Esophagus mucosa (tissue), 1 donor: ENCODE measurements at places on chromosomes 3 and 15. TPM values are rescaled to one million over a fixed set of nuclear protein-coding genes. Genes with fewer than 3 reads are reported as not detected.

- no peak for ATAC-seq
These were observed 182.1 kb downstream of the CLSTN2 start for GRCh38 chr3:140117096-140117526.

GRCh38 chr15:67067930-67068551 lies 2.6 kb downstream of the SMAD3 start:
- no peak for ATAC-seq

The CHST2 gene
- total RNA-seq, result 1.5 TPM

The POLR2M gene
- total RNA-seq, result 35.3 TPM

- no peak for ATAC-seq
These were observed 55.9 kb downstream of the BHLHE40 start for GRCh38 chr3:5035113-5035512.

- no peak for ATAC-seq
These were observed 12.5 kb downstream of the TM2D3 start for GRCh38 chr15:101639667-101640066.

DNA sequence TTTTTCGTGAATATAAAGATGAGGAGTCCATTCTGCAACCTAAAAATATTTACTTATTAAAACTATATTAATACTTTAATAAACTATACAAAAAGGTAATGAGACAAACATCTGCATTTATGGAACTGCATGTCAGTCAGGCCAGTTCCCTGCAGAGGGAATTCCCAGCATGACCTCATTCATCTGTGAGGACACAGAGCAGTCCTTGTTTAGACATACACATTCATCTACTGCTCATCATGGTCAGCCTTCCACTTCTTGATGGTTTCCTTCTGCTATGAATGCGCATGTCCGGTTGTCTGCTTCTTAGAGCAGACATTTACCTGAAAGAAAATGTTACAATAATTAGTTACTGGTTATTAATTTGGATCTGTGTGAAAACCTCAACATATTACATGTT lies 3.3 kb upstream of the ACTR8 start:
- ATAC-seq, result no peak

The BMF gene
- 1.5 TPM for total RNA-seq

The TMEM212 gene
- not detected for total RNA-seq

DNA sequence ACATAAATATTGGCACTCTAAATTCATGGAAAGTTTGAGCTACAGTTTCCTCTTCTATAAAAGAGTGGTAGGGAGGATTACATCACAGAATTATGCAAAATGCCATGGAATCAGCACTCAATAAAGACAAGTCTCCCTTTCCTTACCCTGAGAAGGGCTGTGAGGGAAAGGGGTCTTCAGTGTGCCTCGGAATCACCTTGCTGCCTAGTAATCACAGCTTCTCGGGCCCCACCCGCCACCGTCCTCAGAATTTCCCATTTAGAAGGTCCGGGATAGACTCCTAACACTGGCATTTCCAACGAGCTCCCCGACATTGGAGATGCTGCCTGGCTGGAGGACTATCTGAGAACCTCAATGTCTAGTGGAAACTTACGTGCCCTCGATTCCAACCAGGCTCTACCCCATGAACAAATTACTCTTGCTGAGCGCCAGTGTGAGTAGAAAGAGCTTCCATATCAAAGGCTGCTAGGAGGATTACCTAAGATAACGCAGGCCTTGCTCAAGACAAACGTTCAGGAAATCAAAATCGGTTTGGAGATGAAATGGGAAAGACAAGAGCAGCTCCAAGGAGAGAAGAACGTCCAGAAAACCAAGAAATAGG lies 92.1 kb upstream of the CHD2 start:
- no peak for ATAC-seq

GRCh38 chr3:150793641-150794040 lies 30.7 kb upstream of the SIAH2 start:
- ATAC-seq, result no peak

DNA sequence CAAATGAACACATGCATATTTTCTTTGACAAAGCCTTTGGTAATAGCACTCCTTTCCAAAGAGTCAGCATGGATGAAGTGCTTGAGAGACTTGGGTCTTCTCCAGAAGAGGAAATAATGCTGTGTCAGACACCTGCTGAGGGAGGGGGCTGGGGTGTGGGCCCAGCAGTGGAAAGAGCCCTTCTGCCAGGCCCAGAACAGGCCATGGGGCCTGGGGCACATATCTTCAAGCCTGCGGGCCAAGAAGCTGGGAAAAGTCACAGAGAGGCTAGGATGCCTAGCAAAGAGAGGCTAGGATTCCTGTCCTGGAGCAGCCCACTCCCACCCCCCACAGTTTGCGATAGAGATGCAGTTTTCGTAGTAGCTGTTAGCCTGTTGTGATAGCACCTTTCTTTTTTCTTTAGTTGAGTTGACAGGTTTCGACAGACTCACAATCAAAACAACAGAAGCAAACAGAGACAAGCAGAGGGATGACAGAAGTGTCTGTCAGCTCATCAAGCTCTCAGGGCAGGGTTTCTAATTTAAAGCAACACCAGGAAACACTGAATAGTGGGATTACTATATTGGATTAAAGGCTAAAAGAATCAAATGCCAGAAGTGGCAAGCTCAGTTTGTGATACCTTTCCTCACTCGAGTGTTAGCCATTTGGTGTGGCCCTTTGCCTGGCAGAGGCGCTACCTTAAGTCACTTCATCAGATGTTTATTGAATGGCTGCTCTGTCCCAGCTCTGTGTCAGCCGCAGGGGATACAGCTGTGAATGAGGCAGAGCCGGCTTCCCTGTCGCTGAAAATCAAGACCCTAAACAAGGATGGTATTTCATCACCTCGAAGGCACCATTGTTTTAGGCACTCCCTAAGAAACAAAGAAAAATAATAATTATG lies 19.0 kb downstream of the CMTM7 start:
- no peak for ATAC-seq

- ATAC-seq, result no peak
These were observed 70.0 kb downstream of the MITF start for GRCh38 chr3:69809076-69809835.

GRCh38 chr3:195071916-195072820 lies 198.8 kb downstream of the XXYLT1 start:
- ATAC-seq, result no peak

DNA sequence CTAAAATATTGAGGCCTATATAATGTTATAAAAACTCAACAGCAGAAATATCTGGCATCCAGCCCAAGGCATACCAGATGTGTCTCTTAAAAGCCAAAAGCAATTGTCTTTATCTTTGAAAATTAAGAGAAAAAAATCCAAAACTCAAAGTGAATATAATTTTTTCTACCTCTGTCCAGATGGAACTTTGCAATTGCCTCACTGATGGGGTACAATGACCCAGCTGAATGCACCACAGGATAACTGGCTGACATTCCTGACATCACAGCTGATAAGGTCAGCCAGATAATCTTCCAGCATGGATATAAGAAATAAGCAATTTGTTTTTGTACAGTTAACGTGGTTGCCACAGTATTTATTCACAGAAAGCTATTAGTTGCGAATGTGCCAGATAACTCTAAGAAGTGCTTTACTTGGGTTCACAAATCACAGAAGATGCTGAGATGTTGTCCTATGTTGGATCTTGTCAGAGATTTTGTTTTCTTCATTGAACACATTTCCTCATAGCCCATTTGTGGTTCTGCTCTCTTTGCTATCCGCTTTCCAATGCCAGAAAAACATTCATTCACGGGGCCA lies 566.9 kb upstream of the CCDC54 start:
- no peak for ATAC-seq

The GRIP2 gene
- total RNA-seq, result 2.0 TPM

The INKA1 gene
- total RNA-seq, result 14.2 TPM

- no peak for ATAC-seq
These were observed 34.0 kb downstream of the WWTR1 start for GRCh38 chr3:149623824-149624223.

GRCh38 chr15:69573815-69574475 lies 121.3 kb downstream of the RPLP1 start:
- ATAC-seq, result peak; percentile 23

The SNX1 gene
- 76.6 TPM for total RNA-seq

- ATAC-seq, result no peak
These were observed 17.8 kb downstream of the PLXNA1 start for GRCh38 chr3:127000761-127001160.

DNA sequence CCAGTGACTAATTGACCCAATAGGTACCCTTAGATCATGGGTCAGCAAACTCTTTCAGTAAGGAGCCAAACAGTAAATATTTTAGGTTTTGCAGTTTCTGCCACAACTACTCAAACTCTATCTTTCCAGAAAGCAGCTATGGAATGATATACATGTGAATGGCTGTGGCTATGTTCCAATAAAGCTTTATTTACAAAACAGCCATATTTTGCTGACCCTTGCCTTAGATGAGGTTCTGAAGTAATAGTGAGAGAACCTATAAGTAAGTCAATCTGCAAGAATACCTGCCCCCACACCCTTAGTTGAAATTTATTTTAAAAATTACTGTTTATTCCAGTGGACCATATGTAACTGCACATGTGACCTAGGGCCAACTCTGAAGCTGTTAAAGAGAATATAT lies 134.0 kb downstream of the CMSS1 start:
- no peak for ATAC-seq

DNA sequence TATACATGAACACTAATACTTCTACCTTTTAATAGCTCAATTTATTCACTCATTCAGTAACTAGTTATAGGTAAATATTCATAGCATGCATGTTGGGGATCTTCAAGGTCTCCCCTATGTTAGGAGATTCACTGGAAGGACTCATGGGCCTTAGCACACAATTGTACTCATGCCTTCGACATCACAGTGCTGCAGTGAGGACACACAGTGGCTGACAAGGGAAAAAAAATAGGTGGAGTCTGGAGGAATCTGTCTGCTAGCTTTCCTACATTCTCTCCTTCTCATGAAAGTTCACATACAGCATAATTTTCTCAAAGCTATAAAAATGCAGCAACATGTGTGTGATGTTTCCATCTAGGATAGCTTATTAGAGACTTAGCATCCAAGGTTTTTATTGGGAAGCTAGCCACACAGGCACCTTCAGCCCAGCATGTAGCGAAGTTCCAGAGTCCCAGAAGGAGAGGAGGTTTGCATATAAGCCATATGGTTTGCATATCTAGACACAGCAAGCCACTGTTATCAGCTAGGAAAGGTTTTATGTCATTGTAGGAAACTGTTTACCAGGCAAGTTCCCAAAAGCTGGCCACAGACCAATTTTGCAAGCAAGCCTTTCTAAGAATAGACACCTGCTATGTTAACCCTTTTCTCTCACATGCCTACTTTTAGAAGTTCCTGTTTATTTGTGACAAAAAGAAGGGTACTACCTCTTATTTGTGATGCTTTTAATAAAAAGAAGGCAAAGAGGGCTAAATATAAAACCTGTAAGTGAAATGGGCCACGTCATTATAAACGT lies 46.4 kb downstream of the MORC1 start:
- no peak for ATAC-seq

The IL17RB gene
- 0.20 TPM for total RNA-seq

The FOXB1 gene
- total RNA-seq, result not detected

- ATAC-seq, result no peak
These were observed 84.5 kb downstream of the VGLL4 start for GRCh38 chr3:11558918-11559815.

The PLA2G4D gene
- 1.5 TPM for total RNA-seq

- ATAC-seq, result no peak
These were observed 120.3 kb downstream of the ARRDC4 start for GRCh38 chr15:98080791-98081190.

GRCh38 chr15:96123028-96123400 lies 207.5 kb upstream of the NR2F2 start:
- ATAC-seq, result no peak

The FBXW12 gene
- not detected for total RNA-seq

- no peak for ATAC-seq
These were observed 570.4 kb downstream of the SI start for GRCh38 chr3:164507886-164508285.

GRCh38 chr3:13245615-13245978 lies 172.4 kb upstream of the IQSEC1 start:
- ATAC-seq, result peak; percentile 44

DNA sequence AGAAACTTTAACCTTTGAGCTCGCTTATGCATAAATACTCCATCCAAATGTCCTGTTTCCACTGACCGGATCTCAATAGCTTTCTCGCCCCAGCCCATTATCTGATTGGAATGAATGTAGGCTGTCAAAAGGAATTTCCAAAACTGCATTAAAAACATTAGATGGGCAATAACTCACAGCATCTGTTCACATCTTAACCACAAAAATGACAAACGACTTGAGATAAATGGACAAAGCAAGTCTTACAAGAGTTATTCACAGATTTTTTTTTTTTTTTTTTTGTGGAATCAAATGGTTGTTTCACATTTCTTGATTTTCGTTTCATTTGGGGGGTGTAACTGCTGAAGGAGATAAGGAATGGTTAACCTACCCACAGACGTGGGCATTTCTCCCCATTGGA lies 39.7 kb upstream of the SLC2A2 start:
- no peak for ATAC-seq

The CRYGS gene
- total RNA-seq, result 1.2 TPM

- no peak for ATAC-seq
These were observed 13.3 kb downstream of the EIF3J start for GRCh38 chr15:44550256-44550655.

- ATAC-seq, result no peak
These were observed 365.6 kb upstream of the DPPA4 start for GRCh38 chr3:109702976-109703375.

GRCh38 chr15:60077581-60078359 lies 73.7 kb downstream of the FOXB1 start:
- ATAC-seq, result no peak

The SPESP1 gene
- total RNA-seq, result 0.52 TPM

- no peak for ATAC-seq
These were observed 39.1 kb downstream of the MRPL46 start for GRCh38 chr15:88428053-88428452.

GRCh38 chr3:45057557-45057956 lies 31.5 kb downstream of the CLEC3B start:
- no peak for ATAC-seq

DNA sequence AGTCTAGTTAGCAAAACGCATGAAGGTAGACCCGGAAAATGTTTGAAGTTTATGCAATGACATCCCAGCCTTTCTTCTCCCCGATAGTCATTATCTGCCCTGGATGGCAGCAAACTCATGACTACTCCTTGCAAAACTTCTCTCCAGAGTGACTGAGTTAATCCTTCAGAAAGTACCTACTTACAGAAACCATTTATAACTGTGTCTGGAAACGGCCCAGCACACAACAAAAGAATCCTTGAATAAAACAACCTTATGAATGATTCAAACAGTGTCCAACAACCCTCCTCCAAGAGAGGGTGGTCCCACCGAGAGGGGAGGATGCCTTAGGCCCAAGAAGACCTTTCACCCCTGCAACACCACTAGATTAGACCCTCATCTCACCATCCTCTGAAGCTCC lies 14.2 kb downstream of the ST8SIA2 start:
- ATAC-seq, result no peak
